G401 (cell line): ENCODE measurements at places on chromosomes 2 and 18.
A peak's percentile ranks its signal among the peaks of the same experiment; 100 is the strongest.

DNA sequence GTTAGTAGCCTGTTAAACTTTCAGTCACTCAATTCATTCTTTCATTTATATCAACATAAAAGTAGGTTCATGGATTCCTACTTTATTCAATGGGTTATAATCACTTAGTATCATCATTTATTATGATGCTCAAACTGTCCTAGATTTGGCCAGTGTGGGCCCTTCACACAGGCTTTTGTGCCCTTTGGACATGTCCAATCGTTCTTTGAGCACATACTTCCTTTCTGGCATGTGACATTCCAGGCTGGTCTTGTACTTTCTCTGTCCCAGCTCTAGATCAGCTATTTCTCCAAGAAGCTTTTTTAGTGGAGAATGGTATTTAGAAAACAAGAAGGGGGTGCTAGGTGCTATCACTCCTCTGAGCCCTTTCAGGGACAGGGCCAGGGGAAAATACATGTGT is 11.5 kb downstream of the POLR1A start:
- DNase-seq, result no peak

DNA sequence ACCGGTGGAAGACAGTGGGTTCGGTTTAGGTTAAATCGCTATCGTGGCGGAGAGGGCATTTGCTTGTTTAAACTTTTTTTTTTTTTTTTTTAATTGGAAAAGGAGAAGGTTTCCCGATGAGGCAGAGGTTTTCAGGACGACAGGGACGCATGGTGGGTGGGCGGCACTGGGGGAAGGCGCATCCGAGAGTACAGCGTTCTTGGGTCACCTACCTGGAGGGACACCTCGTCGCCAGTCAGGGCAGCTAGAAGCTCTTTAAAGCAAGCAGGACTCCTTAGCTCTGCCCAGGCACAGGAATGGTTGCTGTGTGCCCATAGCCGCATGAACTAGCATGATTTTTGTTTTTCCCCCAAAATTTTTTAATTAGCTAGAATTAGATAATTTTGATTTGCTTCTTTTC is 437 bp downstream of the LDLRAD4 start:
- peak; percentile 64 for DNase-seq

GRCh38 chr2:134713176-134713575 is 5.6 kb downstream of the TMEM163 start:
- no peak for DNase-seq

- no peak for DNase-seq
Measured at GRCh38 chr18:41974796-41975201, 19.8 kb downstream of the PIK3C3 start.

- DNase-seq, result no peak
Measured at GRCh38 chr18:36589857-36590543, 238.8 kb downstream of the TPGS2 start.

GRCh38 chr2:242075696-242076095 is 206.2 kb downstream of the RTP5 start:
- no peak for DNase-seq

DNA sequence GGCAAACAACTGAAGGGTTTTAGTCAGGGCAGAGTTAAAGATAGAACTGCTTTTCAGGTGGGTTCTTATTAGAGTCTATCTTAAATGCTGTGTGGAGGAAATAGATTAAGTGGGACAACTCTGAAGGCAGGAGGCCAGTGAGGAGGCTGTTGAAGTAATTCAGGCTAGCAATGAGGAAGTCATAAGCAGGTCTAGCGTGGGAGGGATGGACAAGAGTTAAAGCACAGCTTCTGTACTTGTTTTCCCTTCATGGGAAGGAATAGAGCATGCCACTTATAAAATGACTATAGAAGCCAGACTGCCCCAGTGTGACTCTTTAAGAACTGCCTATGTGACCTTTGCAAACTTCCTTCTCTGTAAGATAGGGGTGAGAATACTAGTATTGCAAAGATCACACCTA is 202.0 kb upstream of the LRRTM1 start:
- no peak for DNase-seq
